ENCODE measurements at places on chromosomes 6 and 20.
A peak's percentile ranks its signal among the peaks of the same experiment; 100 is the strongest.

- DNase-seq = no peak
Observed at GRCh38 chr6:116111552-116112528, 11.2 kb downstream of the NT5DC1 start.

- no peak for DNase-seq
Observed at GRCh38 chr6:13865141-13865540, 50.8 kb upstream of the MCUR1 start.

DNA sequence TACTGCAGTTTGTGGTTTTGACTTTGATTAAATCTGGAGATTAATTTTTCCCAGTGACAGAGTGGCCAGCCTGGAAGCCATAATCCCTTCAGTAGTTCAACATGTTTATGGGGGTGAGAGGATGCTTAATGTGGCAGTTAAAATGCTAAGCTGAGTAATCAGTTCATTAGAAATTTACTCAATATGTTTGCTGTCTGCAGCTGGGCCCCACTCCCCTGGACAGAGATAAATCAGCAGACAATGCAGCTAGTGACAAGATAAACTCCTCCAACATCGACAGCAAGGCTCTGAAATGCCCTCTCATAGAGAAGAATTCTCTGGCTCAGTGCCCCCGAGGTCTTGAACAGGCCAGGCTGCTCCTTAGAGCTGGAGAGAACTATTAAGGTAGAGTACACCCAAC lies 101.9 kb downstream of the LRFN2 start:
- DNase-seq = no peak

GRCh38 chr20:51616060-51616459 lies 73.5 kb upstream of the NFATC2 start:
- DNase-seq = no peak

GRCh38 chr6:139568956-139569538 lies 194.6 kb upstream of the CITED2 start:
- DNase-seq = peak; percentile 60

- DNase-seq = no peak
Observed at GRCh38 chr6:98308564-98308963, 525.8 kb upstream of the POU3F2 start.

DNA sequence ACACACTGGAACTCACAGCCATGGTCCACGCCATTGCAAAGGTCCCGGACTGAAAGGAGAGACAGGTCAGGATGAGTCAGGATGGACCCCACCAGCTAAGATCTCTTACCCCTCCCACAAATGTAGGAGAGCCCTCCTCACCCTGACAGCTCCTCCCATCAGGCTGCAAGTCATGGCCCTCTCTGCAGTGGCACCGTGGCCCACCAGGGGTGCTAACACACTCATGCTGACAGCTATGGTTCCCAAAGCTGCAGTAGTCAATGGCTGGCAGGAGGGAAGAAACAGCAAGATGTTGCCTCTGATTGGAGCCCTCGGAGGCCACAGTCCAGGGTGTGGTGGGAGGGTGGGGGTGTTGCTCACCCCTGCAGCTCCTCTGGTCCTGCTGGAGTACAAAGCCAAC lies 5.7 kb upstream of the RBPJL start:
- no peak for DNase-seq

GRCh38 chr6:18042536-18043145 lies 55.2 kb upstream of the KIF13A start:
- DNase-seq = no peak

DNA sequence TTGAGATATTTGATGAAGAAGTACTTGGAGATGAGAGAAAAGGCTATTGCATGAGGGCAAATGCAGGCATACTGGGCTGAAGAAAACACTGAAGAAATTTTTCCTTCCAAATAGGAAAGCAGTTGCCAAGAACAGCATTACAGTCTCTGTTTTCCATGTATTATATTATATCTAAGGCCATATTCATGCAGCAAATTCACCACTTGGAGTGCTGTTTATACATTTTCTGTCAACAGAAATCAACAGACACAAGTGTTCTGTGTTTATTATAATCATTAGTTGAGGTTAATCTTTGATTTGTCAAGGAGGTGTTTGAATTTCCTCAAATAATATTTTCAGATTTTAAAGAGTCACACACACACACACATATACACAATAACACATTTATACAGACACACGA lies 268.8 kb upstream of the PLCB4 start:
- DNase-seq = no peak

- peak; percentile 50 for DNase-seq
Observed at GRCh38 chr6:38273325-38273724, 366.4 kb downstream of the BTBD9 start.

DNA sequence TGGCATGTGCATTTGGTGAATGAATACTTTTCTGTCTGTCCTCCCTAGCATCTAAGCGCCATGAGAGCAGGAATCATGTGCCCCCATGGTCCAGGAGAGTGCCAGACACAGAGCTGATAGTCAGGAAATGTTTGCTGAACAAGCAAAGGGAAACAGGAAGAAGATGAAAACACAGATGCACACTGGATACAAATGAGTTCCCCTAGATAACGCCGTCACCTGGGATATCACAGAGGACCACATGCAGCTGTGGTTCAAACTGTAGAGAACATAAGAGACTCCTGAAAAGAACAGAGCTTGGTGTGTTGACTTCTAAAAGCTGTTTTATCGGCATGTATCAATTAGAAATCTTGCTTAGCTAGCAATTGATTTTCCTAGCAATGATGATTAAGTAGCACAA lies 293.7 kb downstream of the BTBD3 start:
- no peak for DNase-seq

GRCh38 chr6:131755597-131755996 lies 44.8 kb upstream of the CTAGE9 start:
- DNase-seq = peak; percentile 99

Measured in AG09309 (cell line).